Cortex of kidney (tissue), 1 donor: ENCODE measurements at places on chromosomes 5 and 9.

GRCh38 chr9:78939311-78940065 is 632.3 kb upstream of the TLE4 start:
- no peak for DNase-seq

GRCh38 chr5:176935017-176935416 is 35.9 kb upstream of the HK3 start:
- no peak for DNase-seq

DNA sequence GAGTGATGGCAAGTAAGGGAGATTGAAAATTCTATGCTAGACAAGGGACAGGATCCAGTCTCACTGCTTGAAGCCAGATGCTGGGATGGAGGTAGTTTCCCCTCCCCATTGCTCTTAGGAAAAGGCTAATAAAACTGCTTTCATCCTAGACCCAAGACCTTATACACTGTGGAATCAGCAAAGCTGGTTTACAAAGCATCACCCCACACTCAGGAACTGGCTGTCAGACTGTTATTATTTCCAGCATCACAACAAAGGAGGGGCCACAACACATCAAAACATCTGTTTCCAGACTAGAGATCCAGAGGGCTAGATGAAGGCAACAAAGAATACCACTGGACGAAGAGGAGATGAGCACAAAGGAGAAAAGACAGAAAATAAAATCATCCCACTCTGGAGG is 364.6 kb upstream of the PTGER4 start:
- no peak for DNase-seq

GRCh38 chr5:14783691-14784090 is 87.9 kb downstream of the ANKH start:
- no peak for DNase-seq

GRCh38 chr5:172238334-172238733 is 44.4 kb downstream of the EFCAB9 start:
- no peak for DNase-seq

DNA sequence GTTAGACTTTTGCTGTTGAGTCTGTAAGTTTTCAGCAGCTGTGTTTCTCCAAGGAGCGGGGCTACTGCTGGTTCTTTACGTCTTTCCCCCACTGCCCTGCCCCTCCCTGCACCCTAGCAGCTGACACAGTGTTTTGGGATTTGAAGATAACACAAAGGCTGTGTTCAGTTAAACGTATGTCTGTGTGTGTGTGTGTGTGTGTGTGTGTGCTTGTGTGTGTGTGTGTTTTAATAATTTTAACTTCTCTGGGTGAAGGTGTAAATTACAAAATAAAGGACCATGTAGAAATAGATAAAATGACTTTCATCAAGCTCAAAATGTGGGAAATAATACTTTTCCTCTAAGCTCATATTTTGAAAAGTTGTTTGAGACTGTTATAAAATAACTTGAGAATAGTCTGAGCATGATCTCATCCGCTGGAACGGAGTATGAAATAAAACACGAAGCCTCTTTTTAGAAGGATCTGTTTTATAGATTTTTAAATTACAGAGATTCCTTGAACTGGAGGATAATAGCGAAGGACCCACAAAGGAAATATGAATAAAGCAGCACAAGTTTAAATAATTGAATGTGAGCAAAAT is 10.9 kb downstream of the ABL1 start:
- DNase-seq = no peak

DNA sequence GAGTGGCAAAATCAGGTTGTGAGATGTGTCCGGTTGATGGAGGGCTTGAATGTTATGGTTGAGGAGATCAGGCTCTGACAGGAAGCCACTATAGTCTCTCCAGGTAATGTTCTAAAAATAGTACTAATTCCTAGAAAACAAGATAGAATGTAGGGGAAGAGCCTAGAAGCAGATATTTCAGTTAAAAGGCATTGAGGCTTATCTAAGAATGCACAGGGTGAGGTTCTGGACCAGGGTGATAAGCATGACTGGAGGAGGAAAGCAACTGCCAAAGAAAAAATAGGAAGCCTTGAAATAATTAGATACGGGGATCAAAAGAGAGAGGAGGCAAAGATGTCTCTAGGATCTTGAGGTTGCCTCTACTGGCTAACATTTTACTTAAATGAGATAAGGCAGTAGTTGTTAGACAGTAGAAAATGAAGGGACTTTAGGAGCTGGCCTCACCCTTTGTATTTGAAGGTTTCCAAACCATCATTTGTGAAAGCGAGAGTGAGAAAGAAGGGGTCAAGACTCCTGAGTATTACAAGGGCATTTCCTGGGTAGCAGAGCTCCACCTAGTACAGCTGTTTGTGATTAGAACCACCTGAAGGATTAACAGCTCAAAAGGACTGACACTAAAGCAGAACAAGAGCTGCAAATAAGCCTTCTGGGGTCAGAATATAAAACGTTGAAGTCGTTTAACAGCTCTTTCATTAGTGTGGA is 15.4 kb upstream of the ARL15 start:
- no peak for DNase-seq
